ENCODE measurements at places on chromosomes 16 and 17. TPM values are rescaled to one million over a fixed set of nuclear protein-coding genes. Genes with fewer than 3 reads are reported as not detected.

DNA sequence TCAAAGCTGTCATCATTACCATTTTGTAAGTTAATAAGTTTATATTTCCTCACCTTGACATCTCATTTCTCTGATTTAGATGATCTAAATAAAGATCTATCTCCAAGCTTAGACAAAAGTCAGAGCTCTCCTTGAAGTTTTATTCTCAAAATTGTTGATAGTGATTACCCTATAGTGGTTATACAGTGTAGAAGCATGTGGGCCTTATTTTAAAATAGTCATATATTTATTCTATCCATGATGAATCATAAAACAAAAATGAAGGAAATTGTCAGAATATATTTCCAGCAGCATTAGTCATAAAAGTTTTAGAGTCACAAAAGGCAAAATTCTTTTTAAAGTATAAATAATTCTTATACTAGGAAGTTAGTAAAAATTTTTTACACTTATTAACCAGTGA is 49.0 kb downstream of the RHOT1 start:
- H3K27ac ChIP-seq = peak overlapping the region; percentile 84
- H3K36me3 ChIP-seq = peaks cover 23% of the 10 kb centered on the region
- H3K4me3 ChIP-seq = no peak overlapping the region
- H3K27me3 ChIP-seq = no peaks in the 10 kb centered on the region
- peak; percentile 78 for DNase-seq

MYH2 gene
- total RNA-seq = not detected

DNA sequence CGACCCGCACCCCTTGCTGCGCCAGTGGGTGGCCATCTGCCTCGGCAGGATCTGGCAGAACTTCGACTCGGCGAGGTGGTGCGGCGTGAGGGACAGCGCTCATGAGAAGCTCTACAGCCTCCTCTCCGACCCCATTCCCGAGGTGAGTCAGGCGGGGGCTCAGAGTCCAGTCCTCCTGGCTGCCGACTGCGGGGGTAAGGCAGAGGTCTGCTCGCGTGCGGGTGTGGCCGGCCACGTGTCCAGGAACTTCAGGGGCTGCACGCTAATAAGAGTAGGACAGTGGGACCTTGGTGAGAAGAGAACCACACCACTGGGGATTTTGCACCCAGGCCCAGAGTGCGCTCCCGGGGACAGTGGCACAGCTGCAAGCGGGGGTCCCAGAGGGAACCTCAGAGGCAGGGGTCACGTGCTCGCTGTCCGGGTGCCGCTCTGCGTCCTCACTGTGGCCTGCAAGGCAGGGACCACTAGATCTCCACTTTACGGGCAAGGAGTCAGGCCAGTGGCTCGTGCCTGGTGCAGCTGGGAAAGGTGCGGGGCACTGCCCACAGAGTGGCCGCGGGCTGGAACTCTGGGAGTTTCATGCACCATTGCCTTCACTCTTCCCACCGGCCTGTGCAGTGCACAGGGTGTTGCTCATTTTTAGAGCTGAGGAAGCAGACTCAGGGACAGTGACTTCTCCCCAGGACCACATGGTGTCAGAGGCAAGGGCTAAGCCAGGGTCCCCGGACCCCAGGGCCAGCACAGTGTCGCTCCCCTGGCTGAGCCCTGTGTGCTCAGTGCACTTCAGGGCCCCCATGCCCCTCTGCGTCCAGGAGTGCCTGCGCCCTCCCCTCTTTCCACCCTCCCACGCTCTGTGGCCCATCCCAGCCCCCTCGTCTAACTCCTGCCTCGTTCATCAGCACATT is 107.6 kb upstream of the CHMP6 start:
- H3K27ac ChIP-seq = no peak overlapping the region
- peaks cover 19% of the 10 kb centered on the region for H3K36me3 ChIP-seq
- H3K27me3 ChIP-seq = no peaks in the 10 kb centered on the region
- no peak overlapping the region for H3K4me3 ChIP-seq
- peak; percentile 68 for DNase-seq
- no peaks in the 10 kb centered on the region for H3K4me1 ChIP-seq

- no peak for DNase-seq
- H3K27me3 ChIP-seq = no peaks in the 10 kb centered on the region
- peaks cover 35% of the 10 kb centered on the region for H3K36me3 ChIP-seq
- H3K4me3 ChIP-seq = no peak overlapping the region
Measured at GRCh38 chr16:25174285-25174684, 42.5 kb upstream of the AQP8 start.

DNA sequence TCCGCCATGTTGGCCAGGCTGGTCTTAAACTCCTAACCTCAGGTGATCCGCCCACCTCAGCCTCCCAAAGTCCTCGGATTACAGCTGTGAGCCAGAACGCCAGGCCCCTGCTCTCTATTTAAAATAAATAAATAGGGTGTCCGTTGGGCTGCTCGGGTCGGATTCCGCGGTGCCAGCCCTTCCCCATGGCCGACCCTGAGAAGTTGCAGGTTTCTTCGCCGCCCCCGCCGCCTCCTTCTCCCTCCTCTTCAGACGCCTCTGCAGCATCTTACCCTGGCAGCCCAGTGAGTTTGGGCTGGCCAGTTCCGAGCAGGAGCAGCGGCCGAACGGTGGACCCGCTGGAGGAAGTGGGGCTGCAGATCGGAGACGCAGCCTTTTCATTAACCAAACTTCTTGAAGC is 1.7 kb upstream of the LUC7L start:
- H3K4me3 ChIP-seq = no peak overlapping the region
- H3K4me1 ChIP-seq = peaks cover 26% of the 10 kb centered on the region
- no peak for DNase-seq

DNA sequence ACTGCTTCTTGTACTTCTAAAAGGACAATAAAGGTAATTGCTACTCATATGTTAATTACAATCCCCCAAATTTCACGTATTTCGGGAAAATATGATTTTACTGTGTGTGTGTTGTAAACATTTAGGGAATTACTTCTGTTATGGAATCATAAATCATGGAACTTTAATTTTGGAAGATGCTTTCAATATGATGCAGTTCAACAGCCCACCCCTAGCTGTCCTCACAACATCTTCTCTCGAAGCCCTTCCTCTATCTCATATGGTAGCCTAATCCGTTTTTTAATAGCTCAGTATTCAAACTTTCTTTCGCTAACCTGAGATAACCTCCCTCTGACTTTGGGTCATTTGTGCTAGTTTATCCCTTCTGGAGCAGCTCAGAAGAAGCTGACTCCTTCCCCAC is 78.4 kb downstream of the ANKFN1 start:
- H3K4me3 ChIP-seq = no peak overlapping the region
- H3K4me1 ChIP-seq = peaks cover 16% of the 10 kb centered on the region
- no peak overlapping the region for H3K27ac ChIP-seq
- H3K27me3 ChIP-seq = no peaks in the 10 kb centered on the region

KRTAP2-2 gene
- total RNA-seq = not detected

DNA sequence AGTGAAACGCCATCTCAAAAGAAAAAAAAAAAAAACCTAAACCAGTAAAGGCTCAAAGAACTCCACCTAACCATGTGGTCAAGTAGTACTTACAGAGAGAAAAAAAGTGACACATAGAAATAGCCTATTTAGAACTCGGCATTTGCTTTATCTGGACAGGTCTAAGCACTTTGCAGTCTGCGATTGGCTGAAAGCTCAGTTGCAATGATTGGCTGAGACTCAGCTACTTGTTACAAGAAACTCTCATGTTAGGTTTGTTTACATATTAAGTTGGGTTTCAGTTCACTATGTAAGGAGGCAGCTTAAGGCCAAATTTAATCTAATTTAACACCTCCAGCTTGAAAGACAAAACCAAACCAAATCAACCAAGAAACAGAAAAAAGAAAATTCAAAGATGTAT is 19.1 kb downstream of the ABCC3 start:
- H3K27ac ChIP-seq = no peak overlapping the region
- no peaks in the 10 kb centered on the region for H3K4me1 ChIP-seq
- no peak for DNase-seq
- H3K27me3 ChIP-seq = no peaks in the 10 kb centered on the region
- H3K36me3 ChIP-seq = peaks cover 11% of the 10 kb centered on the region

DNA sequence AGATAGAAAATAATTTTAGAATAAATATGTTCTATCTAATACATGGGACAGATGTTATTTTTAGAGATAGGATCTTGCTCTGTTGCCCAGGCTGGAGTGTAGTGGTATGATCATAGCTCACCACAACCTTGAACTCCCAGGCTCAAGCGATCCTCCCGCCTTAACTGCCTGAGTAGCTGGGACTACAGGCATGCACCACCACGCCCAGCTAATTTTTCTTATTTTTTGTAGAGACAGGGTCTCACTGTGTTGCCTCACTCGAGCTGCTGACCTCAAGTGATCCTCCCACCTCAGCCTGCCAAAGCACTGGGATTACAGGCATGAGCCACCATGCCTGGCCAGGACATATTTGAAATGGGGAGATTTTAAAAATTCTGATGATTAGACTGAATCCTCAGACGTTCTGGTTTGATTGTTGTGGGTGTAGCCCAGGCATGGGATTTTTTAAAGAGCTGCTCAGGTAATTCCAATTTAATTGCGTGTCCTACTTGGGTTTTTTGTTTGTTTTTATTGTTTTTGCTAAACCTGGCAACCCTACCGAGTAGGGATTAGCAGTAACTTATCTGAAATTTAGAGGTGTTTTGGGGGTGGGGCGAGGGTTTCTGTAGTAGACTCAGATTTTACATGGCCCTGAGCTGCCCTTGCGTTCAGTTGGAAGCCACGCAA is 142.9 kb downstream of the RAB11FIP4 start:
- H3K4me1 ChIP-seq = peaks cover 26% of the 10 kb centered on the region
- no peaks in the 10 kb centered on the region for H3K36me3 ChIP-seq
- H3K27ac ChIP-seq = peak overlapping the region; percentile 82
- no peaks in the 10 kb centered on the region for H3K27me3 ChIP-seq

DNA sequence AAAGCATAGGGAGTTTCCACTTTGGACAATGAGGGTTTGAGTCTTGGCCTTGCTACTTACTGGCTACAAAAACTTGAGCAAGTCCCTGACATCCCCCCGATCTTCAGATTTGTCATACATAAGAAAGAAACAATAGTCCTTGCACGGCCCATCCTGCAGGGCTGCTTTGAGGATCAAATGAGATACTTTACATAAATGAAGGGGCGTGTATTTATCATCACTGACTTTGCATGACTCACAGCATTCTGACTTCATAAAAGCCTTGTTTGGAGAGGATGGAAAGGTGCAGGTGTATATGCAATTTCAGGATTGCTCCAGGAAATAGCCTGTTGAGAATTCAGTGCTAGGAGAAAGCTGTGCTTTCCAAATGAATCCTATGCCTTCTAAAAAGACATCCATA is 465.0 kb upstream of the MAF start:
- H3K27ac ChIP-seq = no peak overlapping the region
- peaks cover 4% of the 10 kb centered on the region for H3K27me3 ChIP-seq
- no peaks in the 10 kb centered on the region for H3K36me3 ChIP-seq
- no peak for DNase-seq
- no peak overlapping the region for H3K4me3 ChIP-seq

DNA sequence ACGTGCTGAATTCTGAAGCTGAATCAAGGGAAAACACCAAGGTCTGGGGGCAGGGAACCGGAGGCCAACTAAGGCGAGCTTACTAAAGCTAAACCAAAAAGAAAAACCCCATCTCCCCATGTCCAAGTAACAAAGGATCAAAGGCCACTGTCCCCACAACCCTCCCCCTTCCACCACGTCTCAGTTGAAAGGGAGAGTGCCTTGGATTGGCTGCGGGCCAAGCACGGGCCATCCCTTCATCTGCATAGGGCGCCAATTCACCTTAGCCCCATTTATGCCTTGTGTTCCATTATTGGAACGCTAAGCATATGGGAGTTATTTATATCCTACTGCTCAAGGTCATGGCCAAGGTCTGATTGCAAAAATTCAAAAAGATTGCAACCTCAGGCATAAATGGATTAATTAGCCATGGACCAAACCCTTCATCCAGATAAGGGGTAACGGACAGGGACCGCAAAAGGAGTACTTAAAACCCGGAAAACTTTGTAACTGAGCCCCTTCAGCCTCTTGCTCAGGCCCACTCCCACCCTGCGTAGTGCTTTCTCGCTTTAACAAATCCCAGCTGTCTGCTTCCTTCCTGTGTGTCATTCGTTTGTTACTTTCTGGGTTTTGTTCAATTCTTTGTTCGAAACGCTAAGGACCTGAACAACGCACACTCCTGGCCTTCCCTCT is 740 bp upstream of the ATP6V0D1 start:
- DNase-seq = peak; percentile 52
- peak overlapping the region; percentile 38 for H3K27ac ChIP-seq
- H3K4me3 ChIP-seq = peak overlapping the region; percentile 99
- no peaks in the 10 kb centered on the region for H3K27me3 ChIP-seq
- peaks cover 5% of the 10 kb centered on the region for H3K36me3 ChIP-seq

LPO gene
- total RNA-seq = not detected

CCDC40 gene
- 11.8 TPM for total RNA-seq

GRCh38 chr17:42929497-42929844 is 28.9 kb downstream of the G6PC1 start:
- H3K27me3 ChIP-seq = peaks cover 8% of the 10 kb centered on the region
- H3K4me1 ChIP-seq = peaks cover 9% of the 10 kb centered on the region
- no peak overlapping the region for H3K4me3 ChIP-seq
- H3K36me3 ChIP-seq = no peaks in the 10 kb centered on the region
- no peak for DNase-seq

LITAFD gene
- not detected for total RNA-seq

DNA sequence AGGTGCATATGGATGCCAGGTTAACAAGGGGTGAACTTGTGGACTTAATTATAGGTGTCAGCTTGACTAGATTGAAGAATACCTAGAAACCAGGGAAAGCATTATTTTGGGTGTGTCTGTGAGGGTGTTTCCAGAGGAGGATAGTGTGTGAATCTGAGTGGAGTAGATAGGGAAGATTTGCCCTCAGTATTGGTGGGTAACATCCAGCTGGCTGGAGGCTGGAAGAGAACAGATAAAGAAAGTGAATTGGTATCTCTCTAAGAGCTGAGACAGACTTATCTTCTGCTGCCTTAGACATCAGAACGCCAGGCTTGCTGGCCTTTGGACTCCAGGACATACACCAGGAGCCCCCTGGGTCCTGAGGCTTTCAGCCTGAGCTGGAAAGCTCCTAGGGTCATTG is 75.2 kb downstream of the CDRT15 start:
- DNase-seq = no peak
- no peak overlapping the region for H3K4me3 ChIP-seq
- no peaks in the 10 kb centered on the region for H3K36me3 ChIP-seq
- H3K27ac ChIP-seq = no peak overlapping the region
- no peaks in the 10 kb centered on the region for H3K4me1 ChIP-seq

PYY gene
- not detected for total RNA-seq

- H3K4me1 ChIP-seq = peaks cover 19% of the 10 kb centered on the region
- H3K27me3 ChIP-seq = peaks cover 6% of the 10 kb centered on the region
- H3K27ac ChIP-seq = no peak overlapping the region
- H3K36me3 ChIP-seq = peaks cover 19% of the 10 kb centered on the region
- no peak for DNase-seq
- no peak overlapping the region for H3K4me3 ChIP-seq
Measured at GRCh38 chr17:41686281-41686680, 2.4 kb upstream of the EIF1 start.

DNA sequence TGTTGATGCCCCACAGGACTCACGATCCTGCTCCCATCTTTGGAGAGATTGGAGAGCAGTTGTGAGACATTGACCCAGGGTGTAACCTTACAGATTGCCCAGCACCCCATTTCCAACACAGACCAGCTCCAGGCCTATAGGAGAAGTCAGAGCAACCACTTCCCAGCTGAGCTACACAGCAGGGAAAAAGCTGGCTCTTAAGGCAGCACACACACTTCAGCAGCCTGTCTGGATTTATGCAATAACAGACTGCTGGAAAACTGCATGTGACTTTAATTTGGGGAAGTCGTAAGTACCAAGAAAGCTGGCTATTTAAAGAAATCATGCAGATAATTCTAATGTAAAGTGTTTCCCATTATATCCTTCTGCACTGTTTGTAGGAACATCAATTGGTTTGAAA is 30.8 kb downstream of the NOG start:
- no peaks in the 10 kb centered on the region for H3K4me1 ChIP-seq
- H3K27me3 ChIP-seq = no peaks in the 10 kb centered on the region
- no peak overlapping the region for H3K4me3 ChIP-seq
- no peak for DNase-seq
- no peaks in the 10 kb centered on the region for H3K36me3 ChIP-seq
- H3K27ac ChIP-seq = no peak overlapping the region

All from osteoblast (primary cell).